Mammary epithelial cell (primary cell): ENCODE measurements at places on chromosomes 5 and 9. TPM values are rescaled to one million over a fixed set of nuclear protein-coding genes. Genes with fewer than 3 reads are reported as not detected.

- peak; percentile 67 for DNase-seq
Observed at GRCh38 chr5:65480306-65480865, 1.3 kb downstream of the ADAMTS6 start.

DNA sequence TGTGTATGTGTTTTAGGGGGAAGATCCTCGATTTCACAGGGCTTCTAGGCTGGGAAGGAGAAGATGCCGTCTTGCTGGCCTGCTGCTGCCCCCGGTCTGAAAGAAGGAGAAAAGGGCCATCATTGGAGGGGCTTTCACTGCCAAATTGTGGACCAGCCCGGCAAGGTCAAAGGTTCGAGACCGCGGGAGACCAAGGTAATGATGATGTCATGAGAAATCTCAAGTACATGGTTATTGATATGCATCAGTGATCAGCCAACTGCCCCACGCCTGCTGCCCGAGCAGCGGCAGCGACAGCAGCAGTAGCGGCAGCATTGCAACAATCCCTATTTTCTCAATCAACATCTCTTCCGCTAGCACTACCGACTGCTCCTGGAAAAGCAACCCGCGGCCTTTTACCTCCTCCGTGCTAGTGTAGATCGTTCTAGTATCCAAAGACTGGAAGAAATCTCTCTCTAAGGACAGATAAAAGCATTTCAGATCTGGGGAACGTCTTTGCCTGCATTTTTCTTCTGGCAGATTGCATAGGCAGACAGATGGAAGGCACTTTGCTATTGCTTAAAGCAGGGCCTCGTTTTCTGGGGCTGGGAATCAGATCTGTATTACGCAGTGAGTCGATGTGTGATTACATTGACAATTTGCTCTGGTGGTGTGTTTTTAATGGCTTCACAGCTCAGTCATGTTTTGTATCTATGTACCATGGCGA, 215.3 kb downstream of the MEF2C start:
- DNase-seq = no peak

Gene GBGT1
- 0.78 TPM for polyA plus RNA-seq

GRCh38 chr5:129658801-129659200, 89.1 kb upstream of the MINAR2 start:
- no peak for DNase-seq

- peak; percentile 98 for DNase-seq
Observed at GRCh38 chr5:172559004-172559932, 81.8 kb upstream of the NEURL1B start.

GRCh38 chr9:98789483-98790133, 6.7 kb downstream of the ANKS6 start:
- DNase-seq = no peak

DNA sequence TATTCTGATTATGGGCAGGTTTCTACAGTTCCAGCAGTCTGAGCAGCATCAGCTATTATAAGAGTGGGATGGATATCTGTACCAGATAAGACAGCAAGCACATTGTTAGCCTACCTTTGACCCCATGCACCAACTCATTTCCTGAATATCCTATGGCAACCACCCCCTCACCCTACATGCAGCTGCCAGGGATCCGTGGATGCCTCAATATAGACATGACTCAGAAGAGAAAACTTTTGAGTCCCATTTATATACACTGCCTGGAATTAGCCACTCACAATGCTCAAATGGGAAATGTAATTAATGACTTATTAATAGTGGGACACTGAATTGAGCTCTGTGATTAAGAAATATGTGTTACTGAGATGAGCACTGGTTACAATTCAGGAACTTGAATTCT, 124.4 kb downstream of the SSBP2 start:
- peak; percentile 78 for DNase-seq

DNA sequence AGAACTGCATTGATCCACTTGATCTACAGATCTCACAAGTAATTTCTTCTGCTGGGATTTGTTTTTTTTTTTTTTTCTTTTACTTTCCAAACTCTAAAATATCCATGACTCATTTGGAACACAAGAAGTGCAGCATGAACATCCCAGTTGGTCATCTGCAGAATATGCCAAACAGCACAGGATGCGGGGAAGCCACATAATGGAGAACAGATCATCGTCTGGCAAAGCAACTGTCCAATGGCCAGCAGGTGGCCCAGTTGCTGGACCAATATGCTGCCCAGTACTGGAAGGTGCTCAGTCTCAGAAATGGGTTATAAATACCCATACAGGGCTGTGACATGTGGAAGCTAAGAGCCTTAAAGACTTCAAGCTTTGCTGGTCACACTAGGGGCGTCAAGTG, 221.3 kb upstream of the TAS2R1 start:
- peak; percentile 23 for DNase-seq

- no peak for DNase-seq
Observed at GRCh38 chr5:119220576-119221197, 135.1 kb upstream of the TNFAIP8 start.

DNA sequence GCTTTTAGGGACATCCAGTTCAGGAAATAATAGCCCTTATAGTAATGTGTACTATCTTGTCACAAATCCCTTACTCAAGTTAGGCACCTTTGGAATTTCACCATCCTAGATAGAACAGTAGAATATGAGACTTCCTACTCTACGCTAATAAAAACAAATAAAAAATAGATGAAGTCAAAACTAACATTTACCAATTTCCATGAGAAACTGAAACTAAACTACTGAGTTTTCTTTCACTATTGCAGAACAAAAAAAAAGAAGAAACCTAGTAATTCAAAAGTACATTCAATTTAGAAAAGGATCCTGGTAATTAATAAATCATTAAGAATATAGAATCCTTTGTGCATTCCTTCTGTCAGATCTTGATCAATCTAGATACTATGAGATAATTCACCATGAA, 14.0 kb downstream of the STARD4 start:
- DNase-seq = no peak

- DNase-seq = no peak
Observed at GRCh38 chr9:90124961-90125360, 517.7 kb downstream of the DIRAS2 start.

DNA sequence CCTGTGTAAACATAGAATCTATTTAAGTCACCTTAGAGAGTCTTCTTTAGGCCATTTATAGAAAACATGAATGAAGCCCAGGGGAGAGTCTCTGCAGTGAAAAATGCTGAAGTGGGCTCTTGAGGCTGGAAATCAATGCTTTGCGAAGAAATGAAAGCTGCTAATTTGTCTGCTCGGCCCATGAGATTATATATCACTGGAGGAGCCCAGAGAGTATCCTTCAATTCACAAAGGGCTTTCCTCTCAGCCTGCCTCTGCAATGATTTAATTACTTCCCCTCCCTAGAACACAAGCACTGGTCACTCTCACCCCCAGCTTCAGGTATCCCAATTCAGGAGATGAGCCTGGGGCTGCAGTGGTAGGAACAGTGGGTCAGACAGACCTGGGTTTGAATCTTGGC, 8.2 kb upstream of the DRD1 start:
- no peak for DNase-seq

DNA sequence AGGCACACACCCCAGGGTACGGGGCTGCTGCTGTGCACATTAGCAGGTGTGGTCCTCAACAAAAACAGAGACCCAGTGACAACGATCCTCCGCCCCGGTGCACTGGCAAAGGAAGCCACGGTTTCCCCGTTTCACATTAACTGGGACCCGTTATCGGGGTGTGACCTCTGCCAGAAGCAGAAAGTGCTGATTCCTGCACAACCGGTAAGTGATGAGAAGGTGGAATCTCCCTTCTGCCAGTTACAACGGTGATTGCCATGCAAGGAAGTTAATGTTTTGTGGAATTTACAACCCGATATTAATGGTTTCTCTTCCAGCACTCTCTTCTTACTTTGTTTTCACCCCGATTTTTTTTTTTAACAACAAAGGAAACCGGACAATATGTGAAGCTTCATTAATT, 294.9 kb upstream of the IRX1 start:
- no peak for DNase-seq

DNA sequence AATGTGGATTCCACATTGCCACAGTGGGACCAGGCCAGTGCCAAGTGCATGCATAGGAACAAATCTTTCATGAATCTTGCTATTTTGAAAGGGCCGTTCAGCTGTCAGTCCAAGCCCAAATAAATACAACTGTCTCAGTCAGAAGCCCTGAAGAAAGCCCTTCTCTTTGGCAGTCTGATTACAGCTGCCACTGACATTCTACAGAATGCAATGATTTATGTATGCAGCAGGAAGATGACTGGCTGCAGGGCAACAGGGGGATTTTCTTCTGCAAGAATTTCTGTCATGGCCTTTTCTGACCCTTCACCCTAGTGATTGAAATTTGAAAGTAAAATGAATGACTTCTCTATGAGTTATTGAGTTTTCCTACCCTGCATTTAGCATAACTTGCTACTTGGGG, 86.7 kb upstream of the FER start:
- no peak for DNase-seq

Gene ZBED3
- 0.70 TPM for polyA plus RNA-seq

Gene UNC5A
- 0.07 TPM for polyA plus RNA-seq

Gene BAAT
- 0.02 TPM for polyA plus RNA-seq

DNA sequence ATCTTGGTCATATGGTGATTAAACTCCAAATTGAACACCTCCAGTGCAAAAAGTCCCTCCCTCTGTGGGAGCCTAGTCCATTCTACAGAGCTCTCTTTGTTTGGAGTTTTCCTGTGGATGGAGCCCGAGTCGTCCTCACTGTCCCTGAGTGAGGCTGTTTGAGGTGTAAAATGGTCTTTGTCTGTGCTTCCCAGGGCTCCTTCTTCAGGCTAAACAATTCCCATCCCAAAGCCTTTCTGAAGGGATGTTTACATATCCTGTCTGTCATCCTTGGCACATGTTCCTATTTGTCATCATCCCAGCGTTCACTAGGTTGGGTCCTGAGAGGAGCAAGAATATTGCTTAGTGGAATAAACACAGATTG, 68.9 kb downstream of the COL27A1 start:
- peak; percentile 57 for DNase-seq

Gene PITX1
- 9.2 TPM for polyA plus RNA-seq

DNA sequence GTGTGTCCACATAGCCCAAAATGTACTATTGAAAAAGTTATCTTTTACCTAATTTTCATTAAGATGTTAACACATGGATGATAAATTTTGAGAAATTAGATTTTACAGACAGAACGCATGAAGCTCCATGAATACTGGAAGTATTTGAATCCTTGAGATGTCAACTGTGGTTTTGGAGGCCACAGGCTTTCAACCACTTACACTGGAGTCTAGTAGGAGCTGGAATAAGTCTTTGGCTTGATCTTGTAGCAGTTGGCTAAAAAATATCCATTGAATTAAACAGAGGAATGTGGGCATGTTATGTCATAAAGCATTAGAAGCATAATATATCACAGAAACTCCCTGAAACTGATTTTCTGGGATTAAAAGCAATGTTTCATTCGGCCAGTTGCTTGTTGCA, 52.9 kb downstream of the CAMK4 start:
- no peak for DNase-seq

DNA sequence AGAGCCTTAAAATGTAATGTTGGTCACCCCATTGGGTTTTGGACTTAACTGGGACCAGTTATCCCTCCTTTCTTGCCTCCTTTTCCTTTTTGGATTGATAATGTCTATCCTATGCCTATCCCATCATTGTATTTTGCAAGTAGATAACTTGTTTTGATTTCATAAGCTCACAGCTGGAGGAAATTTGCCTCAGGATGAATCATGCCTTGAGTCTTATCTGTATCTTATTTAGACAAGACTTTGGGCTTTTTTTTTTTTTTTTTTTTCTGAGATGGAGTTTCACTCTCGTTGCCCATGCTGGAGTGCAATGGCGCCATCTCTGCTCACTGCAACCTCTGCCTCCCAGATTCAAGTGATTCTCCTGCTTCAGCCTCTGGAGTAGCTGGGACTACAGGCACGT, 443.3 kb downstream of the DNAH5 start:
- DNase-seq = peak; percentile 46

GRCh38 chr9:131960851-131961495, 118.7 kb downstream of the MED27 start:
- DNase-seq = peak; percentile 31

DNA sequence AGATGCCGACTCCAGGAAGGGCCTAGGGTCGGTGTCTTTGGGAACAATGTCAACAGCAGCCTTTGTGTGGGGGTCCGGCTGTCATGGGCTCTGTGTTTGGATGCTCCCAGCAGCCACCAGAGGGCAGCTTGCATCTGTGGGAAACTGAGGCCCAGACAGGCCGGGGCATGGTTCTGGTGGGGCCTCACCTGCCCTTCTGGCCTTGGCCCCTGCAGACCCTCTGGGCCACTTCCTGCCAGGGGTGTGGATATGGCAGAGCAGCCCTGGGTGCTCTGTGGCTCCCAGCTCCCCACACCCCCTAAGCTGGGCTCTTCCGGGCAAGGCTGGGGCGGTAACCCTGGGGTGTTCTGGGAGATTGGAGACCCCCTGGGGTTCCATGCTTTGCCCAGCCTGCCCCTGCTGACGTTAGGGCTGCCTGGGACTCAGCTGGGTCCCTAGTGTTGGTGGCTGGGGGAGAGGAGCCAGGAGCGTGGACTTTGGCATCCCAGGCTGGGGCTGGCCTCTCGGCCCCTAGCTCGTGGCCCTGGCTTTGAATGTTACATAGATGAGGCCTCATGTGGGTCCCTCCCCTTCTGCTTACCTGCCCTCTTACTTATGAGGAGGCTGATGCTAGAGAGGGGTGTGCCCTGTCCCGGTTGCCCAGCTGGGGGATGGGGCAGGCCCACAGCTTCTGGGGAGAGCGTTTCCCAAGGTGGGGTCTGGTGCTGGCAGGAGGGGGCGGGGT, 38.3 kb downstream of the RXRA start:
- DNase-seq = no peak

DNA sequence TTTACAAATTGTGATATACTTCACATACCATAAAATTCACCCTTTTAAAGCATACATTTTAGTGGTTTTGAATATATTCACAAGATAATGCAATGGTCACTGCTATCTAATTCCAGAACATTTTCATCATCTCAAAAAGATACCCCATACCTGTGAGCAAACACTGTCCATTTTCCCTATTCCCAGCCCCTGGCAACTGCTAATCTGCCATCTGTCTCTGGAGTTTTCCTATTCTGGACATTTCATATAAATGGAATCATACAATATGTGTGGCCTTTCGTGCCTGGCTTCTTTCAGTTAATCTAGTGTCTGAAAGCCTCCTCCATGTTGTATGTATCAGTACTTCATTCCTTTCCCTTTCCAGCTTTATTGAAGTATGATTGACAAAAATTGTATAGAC, 14.7 kb downstream of the SNX30 start:
- DNase-seq = no peak

DNA sequence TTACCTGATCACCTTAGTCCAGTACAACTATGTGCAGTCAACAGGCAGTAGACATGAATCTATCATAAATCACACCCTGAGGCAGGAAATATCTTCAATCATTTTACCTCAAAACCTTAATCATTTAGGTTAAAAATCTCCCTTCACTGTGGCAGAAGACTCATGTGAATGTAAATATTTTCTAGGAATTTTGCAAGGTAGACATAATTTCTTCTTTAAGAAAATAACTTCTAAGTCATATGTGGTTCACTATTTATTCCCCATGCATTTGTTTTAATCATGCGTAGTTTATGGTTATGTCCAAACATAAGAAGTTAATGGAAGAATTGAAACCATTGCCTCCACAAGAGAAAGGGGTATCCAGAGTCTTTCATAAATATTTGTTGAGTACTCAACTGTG, 97.0 kb downstream of the HMHB1 start:
- no peak for DNase-seq

GRCh38 chr5:91111473-91112238, 271.5 kb downstream of the ARRDC3 start:
- no peak for DNase-seq
